ENCODE measurements at places on chromosomes 5 and 9.
A peak's percentile ranks its signal among the peaks of the same experiment; 100 is the strongest.

- no peak for DNase-seq
These were observed 838.4 kb upstream of the NUDT12 start for GRCh38 chr5:104400941-104401340.

GRCh38 chr9:132970324-132971062 lies 8.0 kb upstream of the GFI1B start:
- no peak for DNase-seq

DNA sequence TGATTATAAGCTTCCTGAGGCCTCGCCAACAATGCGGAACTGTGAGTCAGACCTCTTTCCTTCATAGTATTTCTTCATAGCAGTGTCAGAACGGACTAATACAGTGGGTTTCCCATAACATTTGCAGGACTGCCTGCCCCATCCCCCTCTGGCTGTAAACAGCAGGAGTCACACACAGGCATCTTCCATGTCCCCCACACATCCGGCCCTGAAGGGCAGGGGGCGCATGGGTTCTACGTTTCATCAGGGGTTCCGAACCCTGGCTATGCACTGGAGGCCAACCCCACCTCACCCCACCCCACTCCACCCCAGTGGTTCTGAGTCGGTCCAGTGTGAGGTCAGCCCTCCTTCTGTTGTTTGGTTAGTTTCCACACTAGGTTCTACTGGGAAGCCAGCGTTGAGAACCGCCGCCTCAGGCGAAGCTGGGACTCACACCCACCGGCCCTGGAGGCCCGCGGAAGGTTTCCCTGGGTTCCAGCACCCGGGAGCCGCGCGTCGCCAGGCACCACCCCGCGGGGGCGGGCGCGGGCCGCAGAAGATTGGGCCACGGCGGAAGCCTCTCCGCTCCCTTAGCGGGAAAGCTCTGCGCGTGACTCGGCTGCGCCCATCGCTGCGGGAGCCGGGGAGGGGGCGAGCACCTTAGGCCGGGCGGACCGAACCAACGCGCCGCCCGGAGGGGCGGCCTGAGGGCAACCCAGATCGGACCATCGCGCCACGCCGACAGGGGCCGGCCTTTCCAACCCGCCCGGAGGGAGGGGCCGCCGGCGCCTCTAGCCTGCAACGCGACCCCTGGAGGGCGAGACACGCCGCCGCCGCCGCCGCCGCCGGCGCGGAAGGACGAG lies at the start of gene RUSC2:
TSS of gene RUSC2 (plus strand) at position 799 of the 842 bp plus-strand sequence. CDS start 56,411 bp downstream, outside the sequence.
- peak; percentile 82 for DNase-seq

DNA sequence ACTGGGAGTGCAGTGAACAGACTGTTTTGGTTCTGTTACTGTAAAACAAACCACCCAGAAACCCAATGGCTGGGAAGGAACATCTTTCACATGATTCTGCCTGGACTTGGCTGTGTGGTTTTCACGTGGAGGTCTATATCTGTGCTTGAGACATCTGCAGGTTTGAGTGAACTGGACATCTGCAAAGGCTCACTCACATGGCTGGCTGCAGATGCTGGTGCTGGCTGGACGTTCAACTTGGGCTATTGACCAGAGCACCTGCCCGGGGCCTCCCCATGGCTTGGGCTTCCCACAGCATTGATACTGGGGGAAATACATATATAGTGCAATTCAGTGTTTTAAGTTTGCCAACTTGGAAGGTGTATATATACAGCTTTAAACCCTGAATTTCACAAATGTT lies 6.8 kb downstream of the CTSL start:
- no peak for DNase-seq
